Activated CD4-positive, alpha-beta T cell treated with anti-CD3 and anti-CD28 coated beads, Interleukin-2, amount 10 ng/mL, durations not matched to agents 24 days and 14 days (primary cell): ENCODE measurements at places on chromosomes 4 and X. TPM values are rescaled to one million over a fixed set of nuclear protein-coding genes. Genes with fewer than 3 reads are reported as not detected.

The TMEM271 gene
- not detected in 2 replicates for total RNA-seq

DNA sequence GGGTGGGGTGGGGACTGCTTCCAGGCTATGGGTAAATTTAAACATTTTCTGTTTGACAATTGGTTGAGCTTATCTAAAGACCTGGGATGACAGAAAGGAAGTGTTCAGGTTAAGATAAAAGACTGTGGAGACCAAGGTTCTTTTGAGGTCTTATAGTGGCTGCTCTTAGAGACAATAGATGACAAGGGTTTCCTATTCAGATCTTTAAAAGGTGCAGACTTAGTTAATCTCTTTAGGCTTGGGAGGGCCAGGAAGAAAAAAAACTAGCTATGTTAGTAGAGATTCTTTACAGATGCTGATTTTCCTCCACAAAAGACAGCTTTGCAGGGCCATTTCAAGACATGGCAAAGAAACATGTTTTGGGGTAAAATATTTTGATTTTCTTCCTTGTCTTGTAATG lies 972.5 kb downstream of the CCSER1 start:
- DNase-seq = no peak

The ASB12 gene
- total RNA-seq = not detected in 2 replicates

DNA sequence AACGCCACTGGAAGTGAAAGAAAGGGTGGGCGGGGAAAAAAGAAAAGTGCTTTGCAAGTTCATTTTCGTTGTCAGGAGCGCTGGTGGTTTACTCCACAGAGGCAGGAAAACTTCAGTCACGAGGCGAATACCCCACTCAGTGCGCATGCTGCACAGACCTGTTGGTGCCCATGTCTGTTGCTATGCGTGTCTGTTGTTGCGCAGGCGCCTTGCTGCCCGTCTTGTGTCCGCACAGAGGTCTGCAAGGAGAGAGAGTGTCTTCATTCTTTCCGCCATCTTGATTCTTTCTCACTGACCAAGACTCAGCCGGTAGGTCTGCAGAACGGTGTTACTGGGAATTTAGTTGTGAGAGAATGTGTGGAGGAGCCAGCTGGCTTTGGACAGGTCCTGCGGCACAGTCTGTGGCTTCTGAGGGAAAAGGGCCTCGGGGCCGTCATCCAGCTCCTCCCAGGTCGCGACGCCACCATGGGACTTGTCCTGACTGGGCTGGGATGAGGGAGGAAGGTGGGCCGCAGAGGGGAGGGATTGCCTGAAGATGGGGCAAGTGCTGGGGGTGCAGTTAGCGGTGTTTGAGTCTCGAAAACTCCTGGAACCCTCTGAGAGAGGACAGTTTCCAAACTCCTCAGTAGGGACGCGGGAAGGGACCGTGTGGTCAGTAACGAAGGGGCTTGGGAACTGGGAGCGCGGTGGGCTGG lies at the start of gene PAGE2:
PAGE2 (plus strand) TSS at position 224 of the 695 bp plus-strand sequence. CDS start 1,003 bp downstream, outside the sequence.
- no peak for DNase-seq

The ARR3 gene
- not detected in 2 replicates for total RNA-seq

- peak; percentile 86 for DNase-seq
Measured at GRCh38 chr4:101205916-101206315, 141.4 kb downstream of the PPP3CA start.

GRCh38 chrX:111088628-111089027 lies 7.4 kb upstream of the PAK3 start:
- DNase-seq = no peak
